OCI-M1 (cell line): ENCODE measurements at places on chromosomes 16 and 17.

- no peak for DNase-seq
Measured at GRCh38 chr17:17797119-17797809, 39.5 kb downstream of the SREBF1 start.

DNA sequence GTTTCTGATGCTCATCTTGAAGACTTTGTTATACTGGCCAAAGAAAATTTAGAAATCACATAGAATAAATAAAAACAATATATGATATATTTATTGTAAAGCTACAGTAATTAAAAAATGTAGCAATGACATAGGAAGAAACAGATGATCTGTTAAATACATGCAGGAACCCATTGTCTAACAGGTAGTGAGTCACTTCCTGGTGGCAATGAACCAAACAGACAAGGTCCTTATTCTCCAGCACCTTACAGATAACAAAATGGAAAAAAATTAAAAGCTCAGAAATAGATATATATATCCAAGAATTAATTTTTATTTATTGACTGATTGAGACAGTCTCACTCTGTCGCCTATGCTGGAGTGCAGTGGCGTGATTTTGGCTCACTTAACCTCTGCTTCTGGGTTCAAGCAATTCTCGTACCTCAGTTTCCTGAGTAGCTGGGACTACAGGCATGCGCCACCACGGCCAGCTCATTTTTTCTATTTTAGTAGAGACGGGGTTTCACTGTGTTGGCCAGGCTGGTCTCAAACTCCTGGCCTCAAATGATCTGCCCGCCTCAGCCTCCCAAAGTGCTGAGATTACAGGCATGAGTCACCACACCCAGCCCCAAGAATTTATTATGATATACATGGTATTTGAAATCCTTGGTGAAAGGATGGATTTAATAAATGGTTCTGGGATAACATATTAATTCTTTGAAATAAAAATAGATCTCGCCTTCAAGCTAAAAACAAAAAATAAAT lies 7.5 kb downstream of the NETO2 start:
- DNase-seq = no peak

DNA sequence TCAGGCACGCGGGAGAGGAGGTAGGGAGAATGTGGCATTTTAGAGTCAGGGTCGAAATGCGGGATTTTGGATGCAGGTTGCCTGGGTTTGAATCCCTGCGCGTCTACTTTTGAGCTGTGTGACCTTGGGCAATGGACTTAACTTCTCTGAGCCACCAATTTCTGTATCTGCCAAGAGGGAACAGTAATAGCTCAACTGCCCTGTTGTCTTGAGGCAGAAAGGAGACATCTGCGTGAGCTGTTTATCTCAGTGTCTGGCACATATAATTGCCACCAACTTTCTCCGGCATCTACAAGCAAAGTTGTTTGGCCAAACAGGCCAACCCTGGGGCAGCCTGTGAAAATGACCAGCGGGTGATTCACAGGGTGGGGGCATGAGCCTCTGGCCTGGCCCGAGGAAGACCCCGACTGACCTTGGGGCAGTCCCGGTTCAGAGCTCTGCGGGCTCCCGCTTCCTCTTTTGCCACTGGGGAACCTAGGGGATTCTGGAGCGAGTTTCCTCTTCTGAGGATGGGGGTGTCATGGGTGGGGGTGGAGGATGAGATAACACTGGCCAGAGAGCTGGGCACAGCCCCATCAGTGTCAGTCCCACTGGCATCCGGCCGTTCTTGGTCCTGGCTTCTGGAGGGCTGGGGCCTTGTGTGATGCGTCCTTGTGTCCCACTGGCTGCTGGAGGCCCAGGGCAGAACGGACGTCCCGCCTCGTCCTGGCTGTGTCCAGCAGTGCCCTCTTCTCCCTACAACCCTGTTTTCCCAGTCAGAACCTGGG lies 1.3 kb downstream of the SNN start:
- peak; percentile 49 for DNase-seq

- no peak for DNase-seq
Measured at GRCh38 chr17:82348866-82349265, 10.2 kb upstream of the TEX19 start.

- DNase-seq = no peak
Measured at GRCh38 chr16:65195998-65196397, 74.1 kb upstream of the CDH11 start.

- DNase-seq = no peak
Measured at GRCh38 chr16:88578446-88579313, 8.5 kb downstream of the ZC3H18 start.

- no peak for DNase-seq
Measured at GRCh38 chr17:63932721-63933120, 590 bp upstream of the CD79B start.

- no peak for DNase-seq
Measured at GRCh38 chr17:19345067-19345460, 17.5 kb downstream of the B9D1 start.

- no peak for DNase-seq
Measured at GRCh38 chr17:65170839-65171238, 33.7 kb downstream of the RGS9 start.

GRCh38 chr17:41638194-41638593 lies 13.8 kb upstream of the KRT17 start:
- DNase-seq = no peak
